ENCODE measurements at places on chromosomes 5 and 9.
A peak's percentile ranks its signal among the peaks of the same experiment; 100 is the strongest.

GRCh38 chr5:134175921-134176510 lies 734 bp downstream of the SKP1 start:
- no peak for DNase-seq

GRCh38 chr9:130106860-130107233 lies 53.1 kb downstream of the GPR107 start:
- no peak for DNase-seq

GRCh38 chr9:134782921-134783698 lies 97.5 kb upstream of the FCN2 start:
- DNase-seq = no peak

- DNase-seq = no peak
These were observed 126.7 kb upstream of the GRHPR start for GRCh38 chr9:37295796-37296195.

DNA sequence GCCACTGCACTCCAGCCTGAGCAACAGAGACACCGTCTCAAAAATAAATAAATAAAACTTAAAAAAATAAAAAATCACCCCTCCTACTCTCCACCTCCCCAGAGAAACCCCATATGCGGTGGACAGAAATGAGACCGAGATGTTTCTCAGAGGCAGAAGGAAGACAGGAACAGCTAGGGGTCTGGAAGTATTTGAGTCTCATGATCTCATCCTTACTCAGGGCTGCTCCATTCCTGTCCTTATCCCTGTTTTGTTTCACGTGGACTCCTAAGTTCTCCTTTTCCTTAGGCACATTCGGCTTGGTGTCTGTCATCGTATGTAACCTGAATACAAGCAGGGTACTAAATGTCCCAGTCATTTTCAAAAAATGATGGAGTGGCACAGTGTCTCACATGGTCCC lies 76.1 kb downstream of the C9orf50 start:
- DNase-seq = no peak

DNA sequence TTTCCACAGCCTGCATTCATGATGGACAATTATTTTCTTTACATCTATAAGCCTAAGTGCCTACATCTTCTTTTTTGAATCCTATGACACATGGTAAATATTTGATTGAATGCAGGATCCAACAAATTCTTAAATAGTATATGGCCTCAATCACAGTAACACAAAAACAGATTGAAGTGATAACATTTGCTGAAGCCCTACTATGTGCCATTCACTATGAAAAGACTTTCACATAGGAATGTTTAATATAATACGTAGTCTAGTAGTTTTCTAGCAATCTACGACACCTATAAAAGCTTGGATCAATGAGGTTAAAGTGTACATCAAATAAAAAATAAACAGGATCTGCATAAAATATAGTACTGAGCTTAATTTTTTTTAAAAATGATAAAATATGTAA lies 231.0 kb downstream of the AP3B1 start:
- DNase-seq = no peak

GRCh38 chr5:2658881-2659470 lies 92.5 kb downstream of the IRX2 start:
- DNase-seq = no peak

- no peak for DNase-seq
These were observed 58.9 kb downstream of the DOCK2 start for GRCh38 chr5:169695919-169696490.

GRCh38 chr9:35001803-35002502 lies 12.4 kb downstream of the DNAJB5 start:
- no peak for DNase-seq

GRCh38 chr9:128203024-128203706 lies at the start of gene DNM1:
Gene DNM1, plus strand, starts transcription at chr9:128203379. Its CDS starts 92 bp downstream, at chr9:128203471.
- DNase-seq = no peak

DNA sequence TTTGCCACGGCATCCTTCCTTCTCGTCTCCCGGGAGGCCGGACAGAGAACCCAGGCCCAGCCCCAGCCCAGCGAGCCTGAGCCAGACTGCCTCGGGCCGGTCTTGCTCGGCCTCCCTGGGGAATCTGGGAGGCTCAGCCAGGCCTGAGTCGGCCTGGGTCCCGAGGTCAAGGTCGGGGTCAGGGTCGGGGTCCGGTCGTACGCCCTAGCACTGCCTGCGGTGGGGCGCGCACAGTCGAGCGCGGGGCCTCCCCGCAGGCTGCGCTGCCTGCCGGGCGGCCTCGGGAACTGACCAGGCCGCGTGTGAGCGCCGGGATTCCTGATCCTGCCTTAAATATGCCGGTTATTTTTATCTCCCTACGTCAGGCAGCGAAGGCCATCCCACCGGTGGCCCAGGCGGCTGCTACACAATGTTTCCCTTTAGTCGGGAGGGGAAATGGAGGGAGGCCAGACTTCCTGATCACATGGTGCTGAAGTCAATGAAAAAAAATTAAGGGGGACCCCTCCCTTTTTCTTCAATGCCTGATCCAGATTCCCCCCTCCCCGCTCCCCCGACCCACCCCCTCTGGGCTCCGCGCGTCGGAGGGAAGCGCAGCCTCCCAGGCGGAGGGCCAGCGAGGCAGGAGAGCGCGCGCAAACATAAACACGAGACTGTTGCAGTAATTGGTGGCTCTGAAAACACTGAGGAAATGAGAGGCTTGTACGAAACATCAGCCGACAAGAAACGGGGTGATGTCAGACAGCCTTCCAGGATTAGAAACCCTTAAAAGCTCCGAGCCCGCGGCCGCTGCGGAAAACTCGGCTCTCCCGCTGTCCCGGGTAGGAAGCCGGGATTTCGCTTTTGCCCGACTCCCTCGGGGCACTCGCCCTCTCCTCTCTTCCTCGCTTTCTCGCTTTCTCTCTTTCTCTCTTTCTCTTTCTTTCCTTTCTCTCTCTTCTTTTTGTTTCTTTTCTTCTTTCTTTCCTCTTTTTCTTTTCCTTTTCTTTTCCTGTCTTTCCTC lies 148.2 kb upstream of the KLF4 start:
- peak; percentile 95 for DNase-seq

DNA sequence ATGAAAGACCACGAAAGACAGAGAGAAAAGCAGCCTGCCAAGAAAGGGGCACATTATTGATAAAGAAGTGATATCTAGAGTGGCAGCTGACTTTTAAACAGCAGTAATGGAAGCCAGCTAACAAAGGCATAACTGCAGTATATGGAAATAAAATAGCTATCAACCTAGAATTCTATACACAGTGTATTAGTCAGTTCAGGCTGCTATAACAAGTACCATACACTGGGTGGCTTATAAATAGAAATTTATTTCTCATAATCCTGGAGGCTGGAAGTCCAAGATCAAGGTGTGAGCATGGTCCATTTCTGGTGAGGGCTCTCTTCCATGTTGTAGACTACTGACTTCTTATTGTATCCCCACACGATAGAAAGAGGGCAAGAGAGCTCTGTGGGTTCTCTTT lies 109.8 kb downstream of the DEPDC1B start:
- no peak for DNase-seq

DNA sequence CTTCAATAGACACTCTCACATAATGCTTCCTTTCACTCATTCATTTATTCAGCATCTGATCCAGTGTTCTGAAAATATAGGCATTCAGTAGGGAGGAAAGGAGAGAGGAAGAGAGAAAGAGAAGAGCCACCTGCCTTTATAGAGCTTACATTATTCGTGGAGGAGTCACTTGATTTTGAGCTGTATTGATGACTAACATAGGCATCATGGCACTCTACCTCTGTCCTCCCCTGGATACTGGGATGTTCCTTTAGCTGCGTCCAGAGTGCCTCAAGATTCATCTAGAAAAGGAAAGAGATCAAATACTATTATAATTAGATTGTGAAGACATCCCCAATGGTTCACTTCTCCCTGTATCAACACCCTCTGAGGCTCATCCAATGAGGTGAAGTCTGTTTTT lies 345.1 kb downstream of the SPATA31D1 start:
- no peak for DNase-seq

Data from lower leg skin (tissue), 4 donors.